ENCODE measurements at places on chromosomes 2 and 18.

DNA sequence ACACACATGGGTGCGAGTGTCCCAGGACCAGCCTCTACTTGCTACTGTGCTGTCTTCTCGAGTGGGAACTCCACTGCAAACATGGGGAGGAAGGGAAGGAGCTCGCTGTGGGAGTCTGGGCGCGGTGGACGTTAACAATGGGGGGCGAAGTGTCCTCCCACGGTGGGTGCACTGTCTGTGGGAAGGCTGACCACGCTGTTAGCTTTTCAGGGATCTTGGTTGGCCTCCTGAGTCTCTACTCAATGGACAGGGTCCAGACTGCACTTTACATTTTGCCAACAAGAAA, 146.7 kb downstream of the MBP start:
- DNase-seq = no peak

DNA sequence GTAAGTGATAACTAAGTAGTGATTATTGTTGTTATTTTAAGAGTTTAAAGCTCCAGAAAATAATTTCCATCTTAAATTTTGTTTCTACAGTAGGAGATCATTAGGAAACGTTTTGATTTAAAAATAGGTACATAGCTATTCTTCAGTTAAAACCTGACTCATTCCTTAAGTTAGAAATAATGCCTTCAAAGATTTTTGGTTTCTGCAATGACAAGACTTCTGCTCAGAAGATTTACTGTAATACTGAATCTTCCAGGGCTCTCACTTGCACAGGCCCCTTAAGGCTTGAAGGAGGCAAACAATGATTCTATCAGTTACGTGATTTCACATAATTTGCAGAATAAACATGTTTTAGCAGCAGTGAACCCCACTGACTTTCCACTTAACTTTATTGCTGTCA, 333.7 kb downstream of the RAD51AP2 start:
- DNase-seq = no peak

DNA sequence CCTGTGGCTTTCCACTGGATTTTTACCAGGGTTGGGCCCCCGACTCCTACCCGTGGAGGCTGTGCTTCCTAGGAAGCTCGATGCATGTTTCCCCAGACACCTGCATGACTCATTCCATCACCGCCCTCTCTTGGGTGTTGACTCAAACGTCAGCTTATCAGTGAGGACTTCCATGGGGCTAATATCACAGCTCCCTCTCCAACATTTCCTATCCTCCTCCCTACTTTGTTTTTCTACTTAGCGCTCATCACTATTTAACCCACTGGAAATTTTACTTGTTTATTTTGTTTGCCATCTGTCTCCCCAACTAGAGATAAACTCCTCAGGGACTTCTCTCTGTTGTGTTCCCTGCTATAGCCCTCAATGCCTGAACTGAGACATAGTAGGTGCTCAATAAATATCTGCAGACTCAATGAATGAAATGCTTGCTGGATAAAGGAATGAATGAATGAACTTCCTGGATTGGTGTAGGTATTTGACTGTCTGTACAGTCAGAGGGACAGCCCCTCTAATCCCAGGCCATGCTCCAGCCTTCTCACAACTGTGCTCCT, 89.7 kb upstream of the MSH2 start:
- peak; percentile 46 for DNase-seq

DNA sequence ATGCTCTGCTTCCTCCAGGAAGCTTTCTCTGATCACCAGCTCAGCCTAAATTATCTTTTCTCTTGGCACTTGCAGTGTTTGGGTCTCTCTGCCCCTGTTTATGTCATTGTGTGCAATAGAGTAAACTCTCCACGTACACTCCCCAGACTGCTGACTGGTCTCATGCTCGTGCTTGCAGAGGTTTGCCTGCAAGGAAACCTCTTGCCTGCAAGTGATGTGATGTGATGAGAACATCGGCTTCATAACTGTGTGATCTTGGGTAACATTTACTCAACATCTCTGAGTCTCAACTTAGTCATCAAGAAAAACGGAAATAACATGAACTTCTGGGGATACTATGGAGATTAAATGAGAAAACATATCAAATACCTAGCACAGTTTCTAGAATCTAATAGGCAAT, 92.3 kb downstream of the BIN1 start:
- DNase-seq = peak; percentile 99

DNA sequence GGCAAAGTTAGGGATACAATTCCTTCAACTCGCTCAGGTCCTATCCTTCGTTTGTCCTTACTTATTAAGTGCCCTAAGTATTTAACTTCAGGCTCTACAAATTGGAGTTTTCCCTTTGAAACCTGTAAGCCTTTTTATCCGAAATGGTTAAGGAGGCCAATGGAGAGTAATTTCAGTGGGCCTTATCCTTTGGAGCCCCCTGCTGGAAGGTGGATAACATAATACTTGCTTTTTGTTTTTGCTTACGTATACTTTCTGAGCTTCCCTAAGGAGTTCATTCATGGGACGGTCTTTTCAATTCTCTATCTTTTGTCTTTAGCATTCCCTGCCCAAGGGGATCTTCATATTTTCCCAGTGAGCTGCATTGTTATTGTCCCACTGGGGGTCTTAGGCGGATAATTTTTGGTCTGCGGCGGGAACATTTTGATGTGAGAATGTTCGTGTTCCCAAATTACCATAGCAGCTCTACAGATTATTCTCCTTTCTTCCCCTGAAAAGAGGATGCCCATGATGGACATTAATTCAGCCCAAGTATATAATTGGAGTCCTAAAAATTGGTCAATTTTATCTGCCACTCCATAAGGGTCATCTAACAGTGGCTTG, 34.4 kb upstream of the TRAPPC8 start:
- peak; percentile 71 for DNase-seq

DNA sequence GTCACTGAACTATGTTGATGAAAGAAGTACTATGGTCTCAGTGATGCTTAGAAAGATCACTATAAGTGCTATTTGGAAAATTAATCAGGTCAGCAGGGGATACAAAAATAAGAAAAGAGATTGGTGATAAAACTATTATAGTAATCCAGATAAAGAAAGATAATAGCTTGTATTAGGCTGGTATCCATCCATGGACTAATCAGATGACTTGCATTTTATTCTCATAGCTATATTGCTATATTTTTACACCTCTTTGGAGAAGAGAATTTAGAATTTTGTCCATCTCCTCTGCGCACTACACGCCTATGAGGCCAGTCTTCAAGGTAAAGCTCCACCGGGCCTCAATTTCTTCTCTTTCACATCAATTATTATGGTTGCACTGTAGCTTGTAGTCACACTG, 635.1 kb upstream of the DDX18 start:
- no peak for DNase-seq

- DNase-seq = no peak
Measured at GRCh38 chr2:12921321-12921720, 204.6 kb downstream of the TRIB2 start.

- peak; percentile 90 for DNase-seq
Measured at GRCh38 chr18:62131301-62131909, 55.5 kb downstream of the PIGN start.

DNA sequence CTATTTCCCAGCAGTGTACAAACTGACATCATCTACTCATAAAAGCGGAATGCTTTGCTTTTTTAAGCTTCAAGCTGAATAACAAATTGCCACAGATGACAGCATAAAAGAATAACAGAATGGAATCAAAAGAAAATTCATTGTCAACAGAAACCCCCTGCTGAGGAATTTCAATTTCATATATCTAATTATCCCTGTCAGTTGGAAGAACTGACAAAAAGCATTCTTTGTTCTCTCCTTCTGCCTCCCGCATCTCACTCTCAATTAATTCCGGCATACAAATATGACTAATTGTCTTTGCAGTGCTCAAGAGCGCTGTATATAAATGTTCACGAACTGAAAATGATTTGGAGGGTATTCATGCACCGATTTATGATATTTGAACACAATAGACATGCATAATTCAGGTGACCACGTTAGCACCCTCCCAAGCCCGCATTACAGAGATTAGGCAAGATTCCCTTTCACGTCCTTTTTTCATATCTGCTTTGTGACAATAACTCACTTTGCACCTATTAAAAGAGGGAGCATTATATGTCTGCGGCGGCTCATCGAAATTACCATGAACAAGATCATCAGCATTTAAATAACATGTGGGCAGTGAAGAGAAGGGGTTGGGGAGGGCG, 277.7 kb upstream of the SALL3 start:
- no peak for DNase-seq

DNA sequence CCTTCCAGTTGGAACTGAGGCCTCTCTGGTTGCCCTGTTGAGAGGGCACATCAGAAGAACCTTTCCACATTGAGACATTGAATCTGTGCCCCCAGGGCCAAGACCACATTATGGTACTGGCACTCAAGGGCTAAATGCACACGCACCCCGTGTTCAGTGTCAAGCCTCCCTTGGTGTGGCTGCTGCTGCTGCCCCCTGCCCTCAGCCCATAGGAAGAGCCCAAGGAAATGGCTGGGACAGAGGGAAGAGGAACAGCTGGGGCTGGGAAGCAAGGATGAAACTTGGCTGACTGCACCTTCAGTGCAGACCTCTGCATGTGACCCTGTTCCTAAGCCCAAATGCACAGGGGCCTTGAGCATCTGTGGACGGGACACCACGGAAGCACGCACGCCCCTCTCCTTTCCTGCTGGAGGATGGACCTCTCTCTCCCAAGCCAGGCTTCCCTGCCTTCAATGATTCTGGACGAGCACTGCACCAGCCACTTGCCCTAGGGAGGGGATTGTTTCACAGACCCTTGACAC, 40.2 kb downstream of the NIFK start:
- DNase-seq = no peak

GRCh38 chr18:7616661-7617060, 49.5 kb downstream of the PTPRM start:
- peak; percentile 38 for DNase-seq

DNA sequence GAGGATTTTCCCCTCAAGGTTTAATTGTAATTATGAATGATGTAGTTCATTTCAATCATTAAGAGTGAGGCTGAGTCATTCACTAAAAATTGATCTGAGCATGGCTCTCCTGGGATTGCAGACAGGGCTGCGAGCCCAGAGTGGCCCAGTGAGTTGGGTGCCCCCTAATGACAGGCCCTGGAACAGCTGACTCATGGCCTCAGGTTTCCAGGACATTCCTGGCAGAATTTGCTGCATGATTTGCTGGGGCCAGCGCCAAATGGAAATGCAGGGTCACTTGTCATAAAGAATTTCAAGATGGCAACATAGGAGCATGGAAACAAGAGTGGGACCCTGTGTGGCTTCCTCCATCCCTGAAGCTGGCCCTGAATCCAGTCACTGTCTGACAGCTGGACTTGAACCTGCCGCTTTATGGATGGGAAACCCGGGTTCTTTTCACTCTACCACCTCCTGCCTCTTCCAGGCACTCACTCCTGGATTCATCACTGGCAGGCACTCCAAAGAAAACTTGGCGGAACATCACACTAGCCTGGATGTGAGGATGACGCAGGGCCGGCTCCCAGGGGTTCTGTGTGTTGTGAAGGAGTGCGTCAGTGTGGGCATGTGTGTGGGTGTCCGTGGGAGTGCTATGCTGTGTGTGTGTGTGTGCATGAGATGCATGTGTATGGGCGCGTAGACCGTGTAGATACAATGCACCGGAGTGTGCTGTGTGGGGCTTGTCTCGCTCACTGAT, 15.2 kb downstream of the OTOF start:
- DNase-seq = peak; percentile 77

GRCh38 chr2:130332271-130333073, 10.2 kb upstream of the IMP4 start:
- DNase-seq = peak; percentile 90

GRCh38 chr2:106561356-106561755, 74.2 kb downstream of the CD8B2 start:
- DNase-seq = no peak

GRCh38 chr2:18518116-18519111, 42.0 kb downstream of the RDH14 start:
- DNase-seq = peak; percentile 75

DNA sequence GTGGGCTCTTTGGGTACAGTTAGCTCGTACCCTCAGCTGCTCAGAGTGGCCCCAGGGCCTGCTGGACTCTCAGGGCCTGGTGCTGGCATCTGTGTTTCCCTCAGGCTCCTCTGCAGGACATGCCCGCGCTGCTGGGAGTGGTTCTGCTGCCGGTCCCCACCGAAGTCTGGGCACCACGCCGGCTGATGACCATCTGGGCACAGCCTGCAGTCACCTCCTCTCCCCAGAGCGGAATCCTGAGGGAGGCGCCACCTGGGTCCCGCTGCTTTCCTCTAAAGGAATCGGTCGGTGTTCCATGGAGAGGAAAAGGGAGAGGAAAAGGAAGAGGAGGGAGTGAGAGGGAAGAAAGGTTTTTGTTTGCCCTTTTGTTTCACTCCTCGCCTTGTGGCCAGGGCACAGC, 43.6 kb downstream of the MC2R start:
- no peak for DNase-seq

Data from choroid plexus epithelial cell (primary cell).